ENCODE measurements at places on chromosomes 5 and 9.

DNA sequence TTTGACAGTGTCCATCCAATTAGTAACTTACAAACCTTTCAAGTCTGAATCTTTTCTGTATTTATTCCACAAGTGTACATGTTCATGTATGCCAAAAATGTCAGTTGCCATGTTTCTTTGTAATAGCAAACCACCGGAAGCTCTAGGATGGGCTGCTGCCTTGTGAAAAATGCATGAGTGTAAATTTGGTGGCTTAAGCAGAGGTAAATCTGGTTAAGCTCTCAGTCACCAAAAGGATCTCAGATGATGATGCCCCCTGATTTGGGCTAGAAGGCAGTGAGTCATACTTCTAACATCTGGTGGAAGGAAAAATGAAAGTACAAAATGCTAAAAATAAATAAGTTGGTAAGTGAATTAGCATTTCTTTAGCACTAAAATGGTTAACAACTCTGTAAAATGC lies 567.5 kb downstream of the ELAVL2 start:
- DNase-seq: no peak

DNA sequence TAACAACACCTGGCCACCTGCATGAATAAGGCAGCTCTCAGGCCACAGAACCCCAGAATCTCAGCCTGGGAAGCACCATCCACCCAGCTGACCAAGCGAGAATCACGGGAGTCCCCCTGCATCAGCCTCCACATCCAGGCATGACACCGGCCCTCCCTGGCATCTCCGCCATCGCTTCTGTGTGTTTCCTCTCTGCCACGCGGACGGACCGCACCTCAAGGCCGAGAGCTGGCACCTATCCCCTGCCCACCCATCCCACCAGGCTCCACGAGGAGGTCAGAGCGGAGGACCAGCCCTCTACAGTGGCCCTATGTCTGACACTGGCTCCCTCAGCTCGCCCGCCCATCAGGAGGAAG lies 134.7 kb downstream of the COL23A1 start:
- DNase-seq: no peak

DNA sequence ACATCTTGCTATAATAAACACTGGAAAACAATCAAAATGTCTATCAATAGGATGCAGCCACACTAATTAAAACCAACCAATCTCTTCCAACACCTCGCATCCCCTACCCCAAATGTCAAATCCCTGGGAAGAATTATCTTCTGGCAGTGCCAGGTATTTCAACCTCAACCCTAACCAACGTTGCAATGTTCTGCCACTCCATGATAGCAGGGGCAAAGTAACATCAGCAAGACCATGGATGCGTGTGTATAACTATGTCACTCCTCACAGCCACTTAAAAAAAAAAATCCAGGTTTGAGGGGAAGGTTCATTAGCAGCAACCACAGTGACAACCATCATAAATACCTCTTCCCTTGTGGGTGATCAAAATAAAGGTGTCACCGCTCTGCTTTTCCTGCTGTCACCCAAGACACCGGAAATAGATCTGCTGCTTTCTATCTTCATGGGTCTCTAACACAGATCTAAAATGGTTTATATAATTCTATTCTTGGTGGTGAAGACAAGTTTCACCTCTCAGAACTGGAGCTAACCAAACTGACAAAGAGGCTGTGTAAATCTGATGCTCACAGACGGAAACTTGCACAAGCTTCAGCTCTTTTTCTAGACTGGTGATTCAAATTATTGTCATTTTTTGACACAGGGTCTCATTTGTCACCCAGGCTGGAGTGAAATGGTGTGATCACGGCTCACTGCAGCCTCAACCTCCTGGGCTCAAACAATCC lies 9.9 kb downstream of the HSPA9 start:
- no peak for DNase-seq

GRCh38 chr9:108691614-108692013 lies 164.2 kb downstream of the ACTL7B start:
- no peak for DNase-seq

All from SHP77 treated with DMSO at 0.1 percent for 48 hours (cell line).